NCI-H2081 treated with DMSO at 0.1 percent for 48 hours (cell line): ENCODE measurements at places on chromosomes 12 and 14.

DNA sequence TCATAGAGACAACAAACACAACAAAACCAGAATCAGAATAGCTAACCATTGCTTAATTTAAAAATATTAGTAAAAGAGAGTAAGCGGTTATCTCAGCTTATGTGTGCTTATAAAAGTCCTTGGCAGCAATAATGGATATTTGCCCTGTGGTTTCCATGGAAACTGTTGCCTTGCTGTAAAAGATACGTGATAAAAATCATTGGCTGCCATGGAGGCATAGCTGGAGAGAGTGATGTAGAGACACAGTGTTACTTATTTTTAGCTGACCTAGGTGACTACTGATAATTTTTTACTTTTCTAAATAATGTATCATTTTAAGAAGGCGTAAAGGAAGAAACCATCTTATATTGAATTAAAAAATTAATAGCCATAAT, 92.9 kb downstream of the ERC1 start:
- DNase-seq = peak; percentile 70

GRCh38 chr12:108565976-108566375, 3.6 kb downstream of the ISCU start:
- peak; percentile 84 for DNase-seq

DNA sequence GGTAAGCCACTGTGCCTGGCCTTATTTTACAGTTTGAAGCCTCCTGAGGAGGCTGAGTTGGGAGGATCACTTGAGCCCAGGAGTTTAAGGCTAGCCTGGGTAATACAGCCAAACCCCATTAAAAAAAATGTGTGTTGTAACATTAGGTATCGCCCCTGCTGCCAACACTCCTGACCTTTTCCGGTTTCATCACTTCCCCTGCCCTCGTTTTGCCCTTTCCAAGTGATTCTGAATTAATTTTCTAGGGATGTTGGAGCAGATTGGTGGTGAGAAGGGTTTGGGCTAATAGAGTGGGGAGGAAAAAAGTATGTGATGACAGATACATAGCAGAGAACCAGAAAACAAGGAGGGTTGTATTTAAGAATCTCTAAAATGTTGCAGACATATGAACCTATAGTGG, 25.6 kb upstream of the C12orf71 start:
- no peak for DNase-seq

GRCh38 chr12:34347367-34347766, 325.1 kb downstream of the ALG10 start:
- no peak for DNase-seq

- no peak for DNase-seq
Measured at GRCh38 chr12:105487963-105488362, 157.5 kb downstream of the C12orf75 start.

DNA sequence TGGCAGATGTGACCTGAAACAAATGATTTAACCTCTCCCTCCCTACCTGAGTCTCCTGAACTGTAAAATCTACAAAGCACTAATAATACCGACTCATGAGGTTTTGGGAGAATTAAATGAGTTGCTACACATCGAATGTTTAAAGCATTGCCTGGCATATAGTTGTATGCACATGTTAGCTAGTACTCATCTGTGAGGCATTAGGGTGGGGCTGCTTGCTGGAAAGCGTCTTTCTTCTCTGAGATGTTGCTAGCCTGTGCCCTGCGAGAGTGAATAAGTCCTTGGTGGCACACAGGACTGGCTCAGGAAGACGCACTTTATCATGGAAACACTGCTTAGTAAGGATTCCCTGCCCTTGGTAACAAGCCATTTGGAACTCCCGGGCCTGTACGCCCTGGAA, 6.1 kb downstream of the RAPGEF3 start:
- DNase-seq = no peak

GRCh38 chr12:113208041-113208934, 13.0 kb upstream of the TPCN1 start:
- no peak for DNase-seq

GRCh38 chr12:26126340-26127284, 1.8 kb upstream of the BHLHE41 start:
- no peak for DNase-seq

DNA sequence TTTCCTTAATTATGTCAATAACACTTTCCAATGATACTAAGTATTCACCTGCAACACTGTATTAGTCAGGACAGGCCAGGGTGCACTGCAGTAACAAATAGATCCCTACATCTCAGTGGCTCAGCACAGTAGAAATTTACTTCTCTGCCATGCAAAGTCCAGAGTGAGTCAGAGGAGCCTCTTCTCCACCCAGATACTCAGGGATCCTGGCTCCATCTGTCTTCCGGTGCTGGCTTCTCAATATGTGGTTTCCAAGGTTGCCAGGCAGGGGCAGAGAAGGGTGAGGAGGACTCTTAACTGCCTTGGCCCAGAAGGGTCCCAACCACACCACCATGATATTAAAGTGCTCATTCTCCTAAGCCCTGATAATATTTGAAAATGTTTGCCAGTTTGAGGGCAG, 47.8 kb downstream of the ADGRD1 start:
- DNase-seq = no peak

DNA sequence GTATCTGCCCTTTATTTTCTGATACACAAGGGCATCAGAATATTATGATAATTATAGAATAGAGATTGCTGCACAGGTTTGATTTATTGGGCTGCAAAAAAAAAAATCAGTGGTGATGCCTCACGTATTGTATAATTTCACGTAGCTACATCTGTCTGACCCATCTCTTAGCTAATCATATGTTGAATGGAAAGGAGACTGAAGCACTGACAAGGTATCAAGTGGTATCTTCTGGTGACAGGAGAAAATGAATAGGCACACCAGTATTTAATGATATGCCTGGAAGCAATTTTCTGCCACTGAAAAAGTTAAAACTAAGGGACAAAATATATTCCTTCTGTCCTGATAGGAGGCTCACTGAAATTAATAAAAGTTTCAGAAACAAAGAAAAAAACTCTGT, 837.2 kb upstream of the FBXO33 start:
- DNase-seq = no peak

GRCh38 chr14:84403585-84403984, 1126.4 kb upstream of the FLRT2 start:
- DNase-seq = no peak

GRCh38 chr12:53346491-53346890, 10.3 kb upstream of the SP7 start:
- DNase-seq = no peak

DNA sequence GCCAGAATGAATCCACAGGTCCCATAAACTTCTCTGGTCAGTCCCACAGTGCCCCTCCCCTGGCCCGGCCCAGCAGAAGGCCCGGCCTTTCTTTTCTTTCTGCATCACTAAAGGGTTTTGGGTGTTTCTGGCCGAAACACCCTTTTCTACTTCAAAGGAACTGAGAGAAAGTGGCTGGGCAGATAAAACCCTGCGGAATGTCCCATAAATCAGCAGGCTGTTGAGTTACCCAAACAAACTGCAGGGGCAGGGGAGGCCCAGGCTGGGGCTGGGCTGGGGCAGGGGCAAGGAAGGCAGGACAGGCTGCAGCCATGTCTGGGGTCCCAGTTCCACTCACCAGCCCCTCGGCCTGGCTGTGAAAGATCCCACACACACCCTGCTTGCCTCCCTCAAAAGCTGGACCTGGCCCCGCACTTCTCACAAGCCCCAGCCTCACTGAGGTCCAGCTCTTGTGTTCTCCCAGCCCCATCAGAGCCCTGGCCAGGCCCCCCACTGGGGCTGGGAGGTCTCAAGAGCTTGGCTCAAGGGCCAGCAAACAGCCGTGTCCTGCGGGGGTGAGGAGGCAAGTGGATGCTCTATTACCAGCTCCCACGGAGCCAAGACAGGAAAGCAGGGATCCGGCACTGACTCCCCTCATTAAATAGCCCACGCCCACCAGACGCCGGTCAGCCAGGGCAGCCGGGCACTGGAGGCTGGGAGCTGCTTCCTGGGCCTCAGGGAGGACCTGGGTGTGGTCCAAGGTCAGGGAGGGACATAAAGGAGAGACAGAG, 41.9 kb downstream of the CCNK start:
- DNase-seq = no peak

DNA sequence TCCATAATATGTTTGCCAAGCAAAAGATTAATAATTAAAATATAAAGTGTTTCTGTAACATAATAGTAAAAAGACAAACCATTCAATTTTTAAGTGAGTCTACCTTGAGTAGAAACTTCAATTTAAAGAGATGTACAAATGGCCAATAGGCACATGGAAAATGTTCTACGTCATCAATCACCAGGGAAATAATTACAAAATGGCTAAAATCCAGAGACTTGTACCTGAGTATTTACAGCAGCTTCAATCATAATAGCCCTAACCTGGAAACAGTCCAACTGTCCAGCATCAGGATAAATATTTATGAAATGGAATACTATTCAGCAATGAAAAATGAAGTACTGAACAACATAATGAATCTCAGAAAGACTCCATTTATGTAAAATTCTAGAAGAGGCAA, 95.5 kb upstream of the FAR2 start:
- no peak for DNase-seq

- no peak for DNase-seq
Measured at GRCh38 chr12:105220929-105221290, 15.1 kb downstream of the APPL2 start.

GRCh38 chr14:36707570-36707969, 45.9 kb downstream of the PAX9 start:
- DNase-seq = no peak

GRCh38 chr12:108611884-108612415, 14.1 kb upstream of the TMEM119 start:
- no peak for DNase-seq

- DNase-seq = no peak
Measured at GRCh38 chr14:33493266-33493665, 457.6 kb downstream of the EGLN3 start.

- DNase-seq = no peak
Measured at GRCh38 chr12:96501133-96501761, 11.9 kb downstream of the CFAP54 start.

DNA sequence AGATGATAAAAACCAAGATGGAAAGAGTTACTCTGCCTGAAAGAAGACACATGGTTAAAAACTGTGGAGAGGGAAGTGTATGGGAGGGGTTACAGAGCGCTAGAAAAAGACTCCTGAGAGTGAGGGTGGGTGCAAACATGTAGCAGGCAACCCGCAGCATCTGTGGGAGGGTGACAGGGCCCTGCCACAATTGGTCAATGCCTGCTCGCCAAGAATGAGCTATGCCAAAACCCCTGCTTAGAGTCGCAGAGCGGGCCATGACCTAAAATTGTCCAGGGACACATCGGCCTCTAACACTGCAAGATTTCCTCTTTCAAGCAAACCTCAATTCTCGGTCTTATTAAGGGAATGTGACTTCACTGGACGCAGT, 700 bp downstream of the PRKAG1 start:
- DNase-seq = no peak

GRCh38 chr12:54358191-54358944, 5.9 kb downstream of the GPR84 start:
- peak; percentile 45 for DNase-seq

- no peak for DNase-seq
Measured at GRCh38 chr12:91562476-91562875, 379.9 kb upstream of the DCN start.

GRCh38 chr14:98858158-98858557, 413.8 kb downstream of the BCL11B start:
- DNase-seq = no peak

DNA sequence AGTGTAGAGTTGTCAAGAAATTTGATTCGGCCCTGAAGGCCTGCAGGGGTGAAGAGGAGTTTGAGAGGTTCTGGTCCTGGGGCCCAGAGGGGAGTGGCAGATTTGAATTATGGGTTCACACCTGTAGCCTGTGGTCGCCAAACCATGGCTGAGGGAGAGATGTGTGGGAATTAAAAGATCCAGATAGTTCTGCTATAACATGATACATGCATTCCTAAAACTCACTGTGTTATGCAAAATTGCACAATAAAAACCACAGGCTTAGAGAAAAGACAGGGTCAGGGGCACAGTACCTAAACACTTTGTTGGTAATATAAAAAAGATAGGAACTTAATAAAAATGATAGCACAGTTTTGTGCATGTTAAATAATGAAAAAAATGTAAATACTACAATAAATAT, 106.2 kb downstream of the TMEM30B start:
- DNase-seq = no peak

DNA sequence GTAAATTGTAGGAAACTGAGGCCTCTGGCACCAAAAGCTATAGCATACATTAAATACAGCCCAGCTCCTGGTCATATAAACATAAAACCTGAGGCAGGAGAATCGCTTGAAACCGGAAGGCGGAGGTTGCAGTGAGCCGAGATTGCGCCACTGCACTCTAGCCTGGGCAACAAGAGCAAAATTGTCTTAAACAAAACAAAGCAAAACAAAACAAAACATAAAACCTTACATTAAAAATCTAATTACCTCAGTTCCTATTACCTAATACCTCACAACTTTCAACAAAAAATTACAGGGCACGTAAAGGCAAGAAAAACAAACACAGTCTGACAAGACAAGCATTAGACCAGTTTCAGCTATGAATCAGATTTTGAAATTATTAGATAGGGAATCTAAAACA, 36.7 kb downstream of the TMEM116 start:
- no peak for DNase-seq

- no peak for DNase-seq
Measured at GRCh38 chr12:127214186-127214585, 1052.8 kb upstream of the TMEM132C start.

DNA sequence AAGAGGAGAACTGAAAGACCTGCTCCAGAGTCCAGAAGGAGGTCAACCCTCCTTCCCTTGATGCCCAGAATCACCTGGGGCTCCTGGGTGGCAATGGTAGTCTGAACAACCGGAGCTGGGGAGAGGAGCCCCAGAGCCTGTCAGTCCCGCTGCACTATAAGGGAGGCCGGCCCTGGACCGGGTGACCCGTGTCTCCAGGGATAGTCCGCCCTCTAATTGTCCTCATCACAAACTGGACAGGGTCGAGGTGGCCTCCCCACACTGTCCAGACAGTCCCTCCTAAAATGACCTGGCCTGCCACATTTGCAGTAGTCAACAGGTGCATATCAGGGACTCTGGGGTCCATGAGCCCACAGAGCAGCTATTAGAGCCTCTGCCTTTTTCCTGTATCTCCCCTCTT, 43.2 kb downstream of the HSD17B6 start:
- no peak for DNase-seq

DNA sequence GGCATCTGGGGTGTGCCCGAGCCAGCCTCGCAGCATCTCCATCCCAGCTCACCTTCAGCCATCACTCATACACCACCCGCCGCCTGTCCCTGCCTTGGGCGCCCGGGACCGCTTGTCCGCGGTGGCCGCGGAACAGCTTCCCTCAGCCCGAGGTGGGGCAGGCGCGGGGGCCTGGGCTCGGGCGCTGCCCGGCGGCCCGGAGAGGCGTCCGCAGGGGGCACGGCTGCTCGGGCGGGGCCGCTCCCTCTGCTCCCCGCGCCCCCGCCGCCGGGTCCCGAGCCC, 430 bp downstream of the SLC41A2 start:
- DNase-seq = no peak

DNA sequence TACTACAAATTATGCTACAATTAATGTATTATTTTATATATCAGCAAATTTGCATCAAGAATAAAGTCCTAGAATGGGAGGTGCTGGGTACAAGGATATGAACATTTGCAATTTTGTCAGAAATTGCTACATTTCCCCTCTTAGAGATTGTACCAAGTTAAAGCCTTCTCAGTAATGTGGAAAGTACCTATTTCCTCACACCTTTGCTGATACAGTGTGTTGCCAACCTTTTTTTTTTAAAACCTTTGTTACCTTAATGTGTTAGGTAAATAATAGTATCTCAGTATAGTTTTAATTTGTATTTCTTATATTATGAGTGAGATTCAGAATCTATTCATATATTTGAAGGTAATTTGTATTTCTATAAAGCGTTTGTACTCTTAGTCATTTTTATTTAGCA, 95.4 kb upstream of the HIF1A start:
- DNase-seq = no peak

- no peak for DNase-seq
Measured at GRCh38 chr12:79422060-79422812, 268.5 kb downstream of the PAWR start.

GRCh38 chr12:123861392-123861791, 99.3 kb downstream of the DNAH10 start:
- DNase-seq = no peak
